ENCODE measurements at places on chromosomes 5 and 9. TPM values are rescaled to one million over a fixed set of nuclear protein-coding genes. Genes with fewer than 3 reads are reported as not detected.

- DNase-seq: no peak
Observed at GRCh38 chr5:66658516-66658915, 62.3 kb downstream of the MAST4 start.

DNA sequence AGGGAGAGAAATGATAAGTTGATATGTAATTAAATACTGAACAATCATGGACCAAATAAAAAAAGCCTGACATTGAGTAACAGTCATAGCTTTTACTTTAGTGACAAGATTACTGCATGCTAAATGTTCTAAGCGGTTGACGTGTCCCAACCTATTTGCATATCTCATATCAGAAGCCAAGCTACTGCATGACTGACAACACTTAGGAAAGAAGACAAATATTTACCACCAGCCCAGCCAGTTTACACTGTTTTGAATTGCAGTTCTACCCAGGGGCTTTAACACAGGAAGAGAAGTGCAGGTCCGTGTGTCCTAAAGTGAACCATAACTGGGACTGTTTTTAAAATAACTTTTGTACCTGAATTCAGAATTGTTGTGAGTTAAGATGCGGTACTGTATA lies 219.9 kb downstream of the PRDM9 start:
- DNase-seq: no peak

- no peak for DNase-seq
Observed at GRCh38 chr9:7088611-7089010, 330.8 kb downstream of the KDM4C start.

- DNase-seq: no peak
Observed at GRCh38 chr5:123344816-123345426, 78.3 kb downstream of the CEP120 start.

DNA sequence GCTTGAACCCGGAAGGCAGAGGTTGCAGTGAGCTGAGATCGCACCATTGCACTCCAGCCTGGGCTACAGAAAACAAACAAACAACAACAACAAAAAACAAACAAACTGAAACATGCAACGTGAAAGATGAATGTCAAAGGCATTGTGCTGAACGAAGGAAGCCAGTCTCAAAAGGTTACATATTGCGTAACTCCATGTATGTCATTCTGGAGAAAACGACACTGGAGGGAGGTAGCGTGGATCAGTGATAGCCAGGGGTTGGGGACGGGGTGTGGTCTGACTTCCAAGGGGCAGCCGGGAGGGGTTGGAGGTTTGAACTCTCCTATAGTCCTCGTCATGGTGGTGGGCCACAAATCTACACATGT lies 12.1 kb upstream of the WDR5 start:
- no peak for DNase-seq

DNA sequence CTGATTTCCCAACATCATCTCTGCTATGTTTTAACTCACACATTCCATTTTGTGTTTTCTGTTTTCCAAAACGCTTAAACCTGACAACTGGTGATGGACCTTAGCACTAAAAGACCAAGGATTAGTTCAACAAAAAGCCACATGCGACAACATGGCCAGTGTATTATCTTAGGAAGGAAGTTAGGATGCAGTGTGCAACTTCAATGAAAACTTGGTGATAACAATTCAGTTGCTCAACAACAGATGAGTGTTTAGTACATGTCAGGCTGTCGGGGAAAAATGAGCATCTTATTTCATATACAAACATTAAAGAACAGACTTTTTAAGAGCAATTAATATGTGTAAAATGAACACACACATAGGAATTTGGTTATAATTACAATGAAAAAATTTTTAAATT lies 780.0 kb downstream of the SEMA5A start:
- no peak for DNase-seq

DNA sequence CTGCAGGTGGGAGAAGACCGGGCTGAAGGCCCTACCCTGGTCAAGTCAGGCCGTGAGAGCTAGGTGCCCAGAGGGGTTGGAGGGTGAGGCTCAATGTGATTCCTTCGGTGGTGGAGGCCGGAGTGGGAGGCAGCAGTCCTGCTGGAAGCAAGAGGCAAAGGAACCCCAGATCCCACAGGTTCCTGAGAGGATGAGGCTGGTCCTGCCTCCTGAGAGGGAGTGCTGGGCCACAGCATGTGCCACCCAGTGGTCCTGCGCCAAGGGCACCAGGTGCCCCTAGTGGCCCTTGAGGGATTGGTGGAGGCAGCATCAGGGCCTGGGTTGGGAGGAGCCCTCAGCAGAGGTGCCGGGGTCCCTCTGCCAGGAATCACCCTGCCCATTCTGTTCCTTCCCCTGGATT lies 59.1 kb downstream of the BARX1 start:
- no peak for DNase-seq

DNA sequence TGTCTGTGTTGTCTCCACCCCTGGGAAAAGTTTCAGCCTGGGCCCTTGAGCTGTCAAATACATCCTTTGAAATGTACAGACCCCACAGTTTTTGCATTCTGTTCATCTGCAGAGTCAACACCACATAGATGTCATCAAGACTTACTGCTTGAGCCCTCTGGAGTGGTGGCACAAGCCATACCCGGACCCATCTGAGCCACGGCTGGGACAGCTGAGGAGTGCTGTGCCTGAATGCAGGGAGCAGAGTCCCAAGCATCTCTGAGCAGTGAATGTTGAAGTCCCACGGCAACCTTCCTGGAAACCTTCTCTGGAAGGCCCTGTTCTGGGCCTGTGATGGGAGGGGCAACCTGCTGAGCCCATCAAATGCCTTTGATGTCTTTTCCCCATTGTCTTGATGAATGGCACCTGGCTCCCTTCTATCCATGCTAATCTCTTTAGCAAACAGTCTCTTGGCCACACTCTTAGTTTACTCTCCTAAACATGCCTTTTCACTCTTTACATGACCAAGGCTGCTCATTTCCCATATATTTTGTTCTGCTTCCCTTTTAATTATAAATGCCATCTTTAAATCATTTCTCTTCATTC lies 92.5 kb downstream of the ATPSCKMT start:
- DNase-seq: no peak

DNA sequence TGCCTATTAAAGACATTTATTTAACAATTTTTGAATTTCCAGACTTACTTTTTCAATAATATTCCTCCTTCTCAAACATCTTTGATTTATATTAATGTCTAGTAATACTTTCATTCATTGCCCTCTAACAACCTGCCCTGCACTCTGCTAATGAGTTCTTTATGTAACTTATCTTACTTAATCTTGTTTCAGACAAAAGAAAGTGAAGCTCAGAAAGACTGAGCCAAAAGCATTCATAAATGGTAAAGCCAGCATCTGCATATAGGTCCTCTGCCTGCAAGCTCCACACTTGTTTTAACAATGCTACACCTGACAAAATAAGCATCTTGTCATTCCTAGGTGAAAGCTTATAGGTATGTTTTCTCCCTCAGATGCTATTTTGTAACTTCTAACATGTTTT lies 2.4 kb upstream of the TNPO1 start:
- DNase-seq: no peak

GRCh38 chr9:127977009-127977883 lies 3.5 kb downstream of the EEIG1 start:
- no peak for DNase-seq

- no peak for DNase-seq
Observed at GRCh38 chr9:83526211-83526610, 12.0 kb downstream of the FRMD3 start.

- DNase-seq: no peak
Observed at GRCh38 chr9:4328723-4329122, 28.9 kb upstream of the GLIS3 start.

- DNase-seq: no peak
Observed at GRCh38 chr9:33476503-33476902, 2.8 kb upstream of the NOL6 start.

GRCh38 chr9:34475097-34475496 lies 16.5 kb downstream of the DNAI1 start:
- DNase-seq: no peak

DNA sequence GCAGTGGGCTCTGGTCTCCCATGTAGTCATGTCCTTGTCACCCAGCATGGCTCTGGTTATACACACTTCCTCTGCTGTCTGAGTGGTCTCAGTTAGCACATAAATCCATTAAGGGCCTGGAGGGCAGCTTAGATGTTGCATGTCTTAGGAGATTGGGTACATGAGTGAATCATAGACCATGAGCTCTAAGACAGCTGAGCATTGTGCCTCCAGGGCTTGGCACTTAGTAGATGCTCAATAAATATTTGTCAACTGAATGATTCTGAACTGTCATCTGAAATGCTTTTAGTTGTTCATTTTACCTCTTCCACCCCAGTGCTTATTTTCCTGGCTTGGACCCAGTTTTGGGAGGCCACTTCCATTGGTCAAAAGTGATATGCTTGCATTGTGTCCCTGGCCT lies 135.6 kb downstream of the BOD1 start:
- no peak for DNase-seq

DNA sequence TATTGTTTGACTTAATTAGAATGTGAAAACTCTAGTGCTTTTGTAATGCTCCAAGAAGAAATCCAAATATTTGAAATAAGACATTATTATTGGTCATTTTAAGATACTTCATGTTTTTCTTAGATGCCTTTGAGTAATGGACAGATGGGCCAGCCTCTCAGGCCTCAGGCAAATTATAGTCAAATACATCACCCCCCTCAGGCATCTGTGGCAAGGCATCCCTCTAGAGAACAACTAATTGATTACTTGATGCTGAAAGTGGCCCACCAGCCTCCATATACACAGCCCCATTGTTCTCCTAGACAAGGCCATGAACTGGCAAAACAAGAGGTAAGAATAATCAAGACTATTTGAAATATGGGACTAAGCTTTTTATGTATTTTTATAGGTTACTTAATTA lies 69.2 kb upstream of the SREK1 start:
- DNase-seq: no peak

DNA sequence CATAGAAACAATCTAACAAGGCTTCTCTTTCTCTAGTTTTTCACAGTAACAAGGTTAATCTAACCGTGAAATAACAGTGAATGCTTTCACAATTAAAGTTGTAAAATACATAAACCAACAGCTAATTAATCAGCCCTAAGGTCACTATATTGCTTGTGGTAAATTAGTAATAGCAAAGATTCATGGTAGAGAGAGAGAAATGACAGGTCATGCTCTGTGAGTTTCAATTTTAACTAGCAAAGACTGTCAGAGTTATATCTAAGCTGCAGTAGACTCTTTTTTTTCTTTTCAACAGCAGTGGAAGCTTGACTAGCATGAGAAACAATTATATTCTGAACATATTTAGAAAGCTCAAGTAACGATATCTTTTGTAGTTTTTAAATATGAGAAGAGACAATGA lies 1068.0 kb downstream of the MAT2B start:
- DNase-seq: no peak

DNA sequence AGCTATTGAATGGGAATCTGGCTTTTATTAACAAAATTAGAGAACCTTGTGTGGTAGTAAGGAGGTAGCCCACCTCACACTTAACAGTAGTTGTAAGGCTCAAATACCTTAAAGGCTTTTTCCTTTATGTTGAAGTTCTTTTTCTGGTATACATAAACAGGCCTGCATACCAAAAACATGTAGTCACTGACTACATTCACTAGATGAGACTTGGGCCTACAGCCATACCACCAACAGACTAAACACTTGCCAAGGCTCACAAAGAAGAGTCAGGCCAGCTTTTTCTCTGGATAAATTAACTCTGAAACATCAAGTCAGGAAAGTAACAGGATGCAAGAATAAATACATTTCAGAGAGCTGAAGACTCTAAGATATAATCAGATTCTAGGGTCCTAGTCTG lies 78.6 kb upstream of the MPDZ start:
- no peak for DNase-seq

- no peak for DNase-seq
Observed at GRCh38 chr9:15618540-15619331, 65.9 kb downstream of the CCDC171 start.

DNA sequence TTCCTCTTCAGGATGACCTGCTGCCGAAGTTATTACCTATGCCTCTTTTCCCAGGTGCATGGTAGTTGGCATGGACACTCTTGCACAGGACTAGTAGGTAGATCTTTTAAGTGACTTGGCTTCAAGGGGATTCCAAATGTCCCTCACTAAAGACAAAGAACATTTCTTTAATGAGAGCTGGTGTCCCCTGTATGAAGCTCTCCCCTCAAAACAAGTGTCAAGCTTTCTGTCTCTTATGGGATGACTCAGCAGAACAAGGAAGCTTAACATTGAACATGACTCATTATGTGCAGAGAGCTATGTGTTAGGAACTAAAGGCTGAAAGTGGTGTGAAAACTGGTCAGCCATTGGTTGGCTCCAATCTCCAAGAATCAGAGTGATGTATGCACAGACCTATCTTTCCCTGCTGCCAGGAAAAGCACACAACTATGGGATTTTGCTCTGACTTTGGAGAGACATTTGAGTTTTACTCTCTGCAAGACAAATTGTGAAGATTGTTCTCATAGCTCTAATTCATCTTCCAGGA lies 120.5 kb downstream of the PRDM6 start:
- DNase-seq: no peak

DNA sequence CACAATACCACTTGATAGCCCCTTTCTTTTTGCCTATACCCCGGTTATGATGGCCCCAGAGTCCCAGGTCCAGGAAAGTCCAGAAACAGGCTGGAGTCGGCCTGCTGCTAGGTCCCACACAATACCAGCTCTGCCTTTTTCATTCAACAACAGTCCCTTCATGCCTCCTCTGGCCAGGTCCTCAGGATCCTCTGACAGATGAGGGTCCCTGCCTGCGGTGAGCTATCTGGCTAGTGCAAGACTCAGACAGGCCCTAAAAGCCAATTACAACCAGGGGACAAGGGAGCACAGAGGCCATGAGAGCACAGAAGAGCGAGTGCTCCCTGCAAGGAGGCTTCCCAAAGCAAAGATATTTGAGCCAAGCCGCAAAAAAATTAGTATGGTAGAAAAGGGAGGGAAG lies 84.8 kb upstream of the ZBTB43 start:
- no peak for DNase-seq

- no peak for DNase-seq
Observed at GRCh38 chr9:104361207-104361606, 142.9 kb upstream of the OR13F1 start.

DNA sequence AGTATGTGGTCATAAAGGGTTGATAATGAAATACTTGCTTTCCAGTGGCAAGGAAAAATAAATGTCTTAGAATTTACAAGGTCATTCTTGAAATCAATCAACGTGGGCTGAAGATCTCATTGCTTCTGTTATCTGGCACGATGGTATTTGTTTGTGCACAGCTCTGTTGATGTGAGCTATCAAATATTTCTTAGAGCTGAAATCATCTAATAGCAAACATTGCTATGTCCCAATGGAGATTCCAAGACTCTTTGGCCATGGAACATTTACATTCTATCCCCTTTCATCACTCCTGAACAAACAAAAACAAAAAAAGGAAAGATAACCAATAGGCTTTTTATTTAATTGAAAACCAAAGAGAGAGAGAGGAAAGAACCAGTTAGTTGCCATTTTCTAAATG lies 111.5 kb upstream of the CCDC152 start:
- DNase-seq: no peak

GRCh38 chr5:145198525-145199260 lies 636.4 kb downstream of the PRELID2 start:
- no peak for DNase-seq

Gene SPINK7
- not detected for total RNA-seq

Gene ADAMTS2
- total RNA-seq: 60.7 TPM

Gene ANKRD55
- total RNA-seq: not detected

Gene KCNMB1
- total RNA-seq: 30.1 TPM

Gene PLAA
- 33.2 TPM for total RNA-seq

Gene GCNT4
- total RNA-seq: 3.1 TPM

Gene ANKRD31
- not detected for total RNA-seq

Gene IL7R
- total RNA-seq: 20.5 TPM

Gene GRXCR2
- total RNA-seq: not detected

Gene C9orf153
- 0.68 TPM for total RNA-seq

Gene ADRB2
- total RNA-seq: 2.8 TPM

Gene TLX3
- total RNA-seq: not detected

Gene LCN10
- 9.4 TPM for total RNA-seq

Gene ZSWIM6
- total RNA-seq: 10.6 TPM

Gene SCGB3A2
- not detected for total RNA-seq

Gene TMEM174
- not detected for total RNA-seq

All from thoracic aorta (tissue), 2 donors.